Transverse colon (tissue), 4 donors: ENCODE measurements at places on chromosomes 5 and 9.

DNA sequence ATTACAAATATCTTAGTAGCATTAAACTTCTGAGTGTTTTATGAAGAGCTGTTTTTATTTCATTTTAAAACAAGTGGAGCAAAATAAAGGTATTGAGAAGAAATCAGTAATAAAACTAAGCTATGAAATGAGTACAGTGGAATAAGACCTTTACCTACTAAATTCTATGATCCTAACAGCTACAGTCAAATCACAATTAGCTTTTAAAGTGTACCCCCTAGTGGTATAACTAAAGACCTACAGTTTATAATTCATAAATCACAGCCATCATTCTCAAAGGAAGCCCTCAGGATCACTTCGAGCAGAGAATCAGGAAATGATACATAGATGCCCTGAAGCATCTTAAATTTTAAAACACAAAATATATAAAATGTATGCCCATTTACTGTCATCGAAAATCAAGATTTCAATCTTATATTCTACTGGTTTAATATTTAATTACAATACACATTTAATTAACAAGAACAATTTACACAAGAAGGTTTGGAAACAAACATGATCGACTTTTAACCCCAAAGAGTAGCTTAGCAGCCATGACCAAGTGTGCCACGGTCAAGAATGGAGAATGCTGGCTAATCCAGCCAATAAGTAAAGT is 12.3 kb downstream of the CCNH start:
- no peak for DNase-seq

- DNase-seq, result no peak
Measured at GRCh38 chr5:99827136-99827535, 708.0 kb upstream of the FAM174A start.

- DNase-seq, result no peak
Measured at GRCh38 chr9:71509054-71509453, 259.3 kb downstream of the CEMIP2 start.

DNA sequence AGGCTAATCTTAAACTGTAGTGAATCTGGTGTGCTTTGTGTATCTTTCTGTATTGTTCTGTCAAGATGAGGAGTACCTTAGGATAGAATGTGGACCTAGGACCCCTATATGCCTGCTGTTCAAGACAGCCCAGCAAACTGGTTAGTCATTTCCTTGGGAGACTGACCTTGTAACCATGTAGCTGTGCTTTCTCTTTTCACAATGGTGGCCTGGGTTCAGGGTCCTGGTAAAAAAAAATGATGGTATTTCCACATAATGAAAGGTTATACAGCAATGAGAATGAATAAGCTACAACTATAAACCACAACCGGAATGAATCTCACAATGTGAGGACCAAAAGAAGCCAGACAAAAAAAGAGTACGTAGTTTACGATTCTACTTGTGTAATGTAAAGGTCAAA is 36.4 kb upstream of the F2RL1 start:
- no peak for DNase-seq

- peak; percentile 58 for DNase-seq
Measured at GRCh38 chr5:76332102-76332501, 71.0 kb upstream of the IQGAP2 start.

GRCh38 chr5:140986117-140986521 is 19.8 kb downstream of the PCDHAC2 start:
- no peak for DNase-seq

- DNase-seq, result no peak
Measured at GRCh38 chr5:142134331-142135010, 25.9 kb downstream of the NDFIP1 start.

DNA sequence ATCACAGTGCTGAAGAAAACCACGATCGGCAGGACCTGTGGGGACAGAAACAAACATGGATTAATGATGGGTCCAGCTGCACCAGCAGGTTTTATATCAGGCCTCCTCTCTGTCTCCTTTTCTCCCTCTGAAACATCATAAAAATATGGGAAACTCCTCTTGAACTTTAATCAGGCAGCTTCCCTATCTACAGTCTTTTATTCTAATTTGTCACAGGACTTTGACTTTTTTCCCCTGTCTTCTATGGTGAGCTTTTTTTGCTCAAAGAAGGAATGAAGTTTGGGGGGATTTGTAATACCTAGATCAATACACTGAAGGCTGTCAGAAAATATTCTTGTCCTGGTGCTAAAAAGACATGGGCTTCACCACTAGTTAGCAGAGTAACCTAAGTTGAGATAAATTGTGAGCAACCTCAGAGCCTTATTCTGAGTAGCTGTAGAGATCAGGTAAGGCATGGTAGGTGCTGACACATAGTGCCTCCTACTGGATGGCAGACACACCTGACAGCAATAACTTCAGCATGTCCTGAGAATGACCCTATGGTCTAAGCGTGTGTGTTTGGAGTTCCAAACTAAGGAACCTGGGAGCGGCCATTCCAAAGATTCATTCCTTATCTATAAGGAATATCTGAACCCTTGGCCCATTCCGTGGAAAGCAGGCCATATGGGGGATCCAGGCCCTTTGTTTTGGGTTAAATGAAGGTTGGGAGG is 46.2 kb downstream of the SLC28A3 start:
- no peak for DNase-seq

- no peak for DNase-seq
Measured at GRCh38 chr5:149982505-149982904, 17.9 kb downstream of the TIGD6 start.

GRCh38 chr5:78538240-78538850 is 110.2 kb downstream of the LHFPL2 start:
- no peak for DNase-seq

GRCh38 chr9:37921546-37922300 is 17.8 kb upstream of the SLC25A51 start:
- DNase-seq, result no peak

GRCh38 chr5:3051400-3051799 is 299.9 kb upstream of the IRX2 start:
- DNase-seq, result no peak

DNA sequence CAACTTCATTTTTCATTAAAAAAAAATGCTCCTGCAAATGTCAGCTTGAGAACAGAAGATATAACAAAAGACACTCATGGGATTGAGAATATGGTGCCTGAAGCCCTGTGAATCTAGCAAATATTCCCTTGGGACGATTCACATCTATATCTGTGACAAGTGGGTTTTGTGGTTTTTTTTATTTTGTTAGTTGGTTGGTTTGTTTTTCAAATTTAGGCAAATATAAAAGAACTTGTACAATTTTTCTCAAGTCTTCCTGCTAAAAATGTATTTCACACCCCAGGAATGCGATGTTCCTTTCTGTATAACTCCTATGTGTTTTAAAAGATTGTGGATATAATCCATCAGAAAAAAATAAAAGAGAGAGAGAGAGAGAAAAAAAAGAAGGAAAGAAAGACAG is 1061.8 kb upstream of the ARRDC3 start:
- no peak for DNase-seq

DNA sequence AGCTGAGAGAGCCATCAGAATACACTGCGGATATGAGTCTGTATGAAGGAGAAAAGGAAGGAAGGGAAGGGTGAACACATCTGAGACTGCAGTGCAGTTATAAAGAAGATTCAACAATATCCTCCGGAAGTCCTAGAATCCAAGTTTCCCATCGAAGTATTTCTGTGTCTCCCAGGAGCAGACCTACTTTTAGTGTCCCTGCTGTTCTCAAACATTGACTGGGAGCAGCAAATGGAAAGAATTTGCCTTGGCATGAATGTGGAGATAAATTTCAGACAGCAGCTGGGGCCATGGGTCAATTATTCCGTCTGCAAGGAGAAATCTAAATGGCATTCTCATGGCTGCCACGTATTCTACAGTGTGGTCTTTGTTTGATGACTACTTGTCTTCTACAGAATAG is 478.1 kb upstream of the SMC2 start:
- DNase-seq, result no peak

- DNase-seq, result peak; percentile 9
Measured at GRCh38 chr9:99825172-99826046, 3.7 kb downstream of the NR4A3 start.

DNA sequence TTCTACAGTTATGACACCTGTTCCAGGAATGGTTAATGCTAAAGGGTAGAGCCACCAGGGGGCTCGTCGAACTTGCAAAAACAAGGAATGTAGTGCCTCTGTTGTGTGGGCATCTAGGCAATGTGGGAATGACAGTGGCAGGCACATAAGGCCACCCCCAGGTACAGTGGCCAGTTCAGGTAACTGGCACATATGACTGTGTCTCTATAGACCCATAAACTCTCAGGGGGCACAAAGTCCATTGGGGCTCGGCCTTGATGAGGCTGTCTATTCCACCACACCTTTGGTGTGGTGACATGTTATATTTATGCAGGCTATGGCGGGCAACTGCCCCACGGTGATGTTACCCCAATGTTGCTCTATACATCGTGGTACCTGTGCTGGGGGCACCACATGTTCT is 59.6 kb upstream of the FAM120A start:
- DNase-seq, result peak; percentile 85

- no peak for DNase-seq
Measured at GRCh38 chr5:77662635-77663034, 24.1 kb upstream of the OTP start.
